ENCODE measurements at places on chromosomes 7 and 10. TPM values are rescaled to one million over a fixed set of nuclear protein-coding genes. Genes with fewer than 3 reads are reported as not detected.

IGF2BP3 gene
- total RNA-seq, result 4.6 TPM

ACTR3C gene
- total RNA-seq, result 6.4 TPM

OR6B1 gene
- total RNA-seq, result not detected

AKR1D1 gene
- total RNA-seq, result under 0.01 TPM

CALHM1 gene
- total RNA-seq, result not detected

SPDYE3 gene
- total RNA-seq, result not detected

ACHE gene
- not detected for total RNA-seq

ANLN gene
- 1.2 TPM for total RNA-seq

FAM221A gene
- 2.6 TPM for total RNA-seq

GLI3 gene
- total RNA-seq, result 2.4 TPM

SCIN gene
- 0.26 TPM for total RNA-seq

HOXA1 gene
- total RNA-seq, result 0.26 TPM

SLC16A12 gene
- not detected for total RNA-seq

NFE2L3 gene
- 5.8 TPM for total RNA-seq

CPN1 gene
- not detected for total RNA-seq

BHLHA15 gene
- total RNA-seq, result 2.3 TPM

NME8 gene
- total RNA-seq, result not detected

HTR5A gene
- not detected for total RNA-seq

HOXA3 gene
- total RNA-seq, result not detected

SPDYE18 gene
- 0.13 TPM for total RNA-seq

GRID2IP gene
- total RNA-seq, result 0.26 TPM

GNAI1 gene
- total RNA-seq, result 89.5 TPM

RNF133 gene
- total RNA-seq, result 0.26 TPM

MRLN gene
- total RNA-seq, result not detected

SGPL1 gene
- 144 TPM for total RNA-seq

FRMD4A gene
- 3.2 TPM for total RNA-seq

ZPBP gene
- not detected for total RNA-seq

VSTM2A gene
- total RNA-seq, result not detected

CYP2C19 gene
- total RNA-seq, result 0.26 TPM

SKIDA1 gene
- total RNA-seq, result under 0.01 TPM

ZNF117 gene
- 20.4 TPM for total RNA-seq

RNF32 gene
- 1.8 TPM for total RNA-seq

ZNF425 gene
- total RNA-seq, result 3.7 TPM

IDI2 gene
- total RNA-seq, result not detected

GPER1 gene
- 0.13 TPM for total RNA-seq

Measured in bronchial epithelial cell (primary cell).